Activated CD4-positive, alpha-beta T cell treated with anti-CD3 and anti-CD28 coated beads, Interleukin-2, amount 10 ng/mL, durations not matched to agents 7 days and 5 days (primary cell): ENCODE measurements at places on chromosomes 13 and 19. TPM values are rescaled to one million over a fixed set of nuclear protein-coding genes. Genes with fewer than 3 reads are reported as not detected.

PEAK3 gene
- 0.25 TPM for total RNA-seq

IGFL3 gene
- total RNA-seq: not detected

CFD gene
- total RNA-seq: 1.5 TPM

CHMP2A gene
- total RNA-seq: 128 TPM

ERICH6B gene
- not detected for total RNA-seq

TIMM50 gene
- 56.8 TPM for total RNA-seq

ZNF772 gene
- total RNA-seq: 9.0 TPM

OR7C1 gene
- not detected for total RNA-seq

ZNF726 gene
- total RNA-seq: 14.8 TPM

ATP7B gene
- 0.62 TPM for total RNA-seq

UNC13A gene
- 0.04 TPM for total RNA-seq

MUC16 gene
- not detected for total RNA-seq

NTN5 gene
- total RNA-seq: 1.4 TPM

ZNF865 gene
- total RNA-seq: 14.2 TPM

ZNF667 gene
- total RNA-seq: 1.00 TPM

FGF9 gene
- total RNA-seq: 0.04 TPM

PSG3 gene
- total RNA-seq: not detected

CYP4F2 gene
- total RNA-seq: not detected

PPP5C gene
- total RNA-seq: 102 TPM

GPC5 gene
- not detected for total RNA-seq

CEACAM4 gene
- not detected for total RNA-seq

DIAPH3 gene
- 24.1 TPM for total RNA-seq

CYP2A6 gene
- total RNA-seq: not detected

BCL3 gene
- 40.2 TPM for total RNA-seq

PPP2R1A gene
- 214 TPM for total RNA-seq

RHPN2 gene
- total RNA-seq: 1.4 TPM

ZNF829 gene
- total RNA-seq: 7.6 TPM

ACP7 gene
- not detected for total RNA-seq

KISS1R gene
- 1.1 TPM for total RNA-seq

LGALS14 gene
- not detected for total RNA-seq

GRWD1 gene
- total RNA-seq: 31.0 TPM

ADGRE3 gene
- not detected for total RNA-seq

RGL3 gene
- total RNA-seq: not detected

PHF11 gene
- total RNA-seq: 144 TPM

LYPD3 gene
- total RNA-seq: 0.73 TPM

IGLON5 gene
- total RNA-seq: not detected

B3GNT3 gene
- 0.35 TPM for total RNA-seq

ZNF708 gene
- total RNA-seq: 22.5 TPM

NPHS1 gene
- not detected for total RNA-seq

SERPINE3 gene
- not detected for total RNA-seq

FPR1 gene
- total RNA-seq: not detected
